ENCODE measurements at places on chromosomes 16 and 17. TPM values are rescaled to one million over a fixed set of nuclear protein-coding genes. Genes with fewer than 3 reads are reported as not detected.

The AXIN2 gene
- total RNA-seq, result 21.0 TPM

The TEKT1 gene
- not detected for total RNA-seq

The TP53TG3B gene
- total RNA-seq, result not detected

The ZNF174 gene
- total RNA-seq, result 10.1 TPM

The RSL1D1 gene
- total RNA-seq, result 117 TPM

The QRICH2 gene
- 2.4 TPM for total RNA-seq

DNA sequence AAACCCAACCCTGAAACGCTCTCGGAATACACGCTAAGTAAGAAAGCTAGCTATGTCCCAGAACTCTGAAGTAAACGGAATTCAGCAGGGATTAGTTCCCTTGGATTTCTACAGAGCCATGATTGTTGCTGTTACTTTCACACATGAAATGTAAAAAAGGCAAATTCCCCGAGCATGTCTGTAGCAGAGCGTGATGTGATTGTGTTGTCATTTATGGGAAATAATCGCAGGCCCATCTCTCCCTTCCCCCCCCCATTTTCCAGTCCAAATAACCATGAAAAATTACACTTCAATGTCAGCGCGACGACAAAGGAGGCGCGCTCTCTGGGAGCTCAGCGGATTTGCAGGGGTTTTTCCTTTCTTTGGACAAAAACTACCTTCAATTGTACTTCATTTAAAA is 209.0 kb downstream of the ZFHX3 start:
- DNase-seq, result no peak

- no peak for DNase-seq
Observed at GRCh38 chr16:57278494-57278893, 6.0 kb downstream of the PLLP start.

DNA sequence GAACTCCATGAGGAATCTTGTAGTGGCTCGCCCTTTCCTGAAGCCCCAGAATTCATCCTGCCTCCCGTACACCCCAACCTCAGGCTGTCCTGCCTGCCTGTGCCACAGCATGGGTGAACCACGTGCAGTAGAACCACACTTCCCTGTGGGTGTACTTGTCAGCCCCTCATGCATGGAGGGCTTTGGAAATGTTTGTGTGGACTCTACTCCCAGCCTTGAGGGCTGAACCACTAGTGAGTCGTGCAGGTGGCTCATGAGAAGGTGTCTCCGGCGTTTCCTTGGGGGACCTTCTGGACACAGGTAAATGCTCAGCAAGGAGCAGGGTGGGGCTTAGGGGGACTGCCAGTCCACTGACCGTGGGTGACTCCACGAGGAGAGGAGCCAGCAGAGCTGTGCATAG is 58.7 kb upstream of the ADORA2B start:
- no peak for DNase-seq

DNA sequence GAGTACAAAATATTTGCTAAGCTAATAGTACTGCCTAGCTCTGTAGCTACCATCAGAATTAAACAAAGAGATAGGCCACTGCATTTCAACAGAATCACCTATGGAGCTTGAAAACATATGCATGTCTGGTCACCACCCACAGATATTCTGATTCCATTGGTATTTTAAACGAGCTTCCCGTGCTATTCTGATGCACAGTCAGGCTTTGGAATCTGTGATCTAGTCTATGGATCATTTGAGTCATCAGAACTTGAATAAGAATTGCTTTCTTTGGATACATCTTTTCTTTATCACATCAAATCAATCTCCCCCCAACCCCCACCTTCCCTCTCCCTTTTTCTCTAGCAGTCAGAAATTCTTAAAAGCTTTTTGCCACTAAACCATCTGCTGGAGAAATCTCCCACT is 124.7 kb downstream of the NPIPB5 start:
- DNase-seq, result no peak

- peak; percentile 59 for DNase-seq
Observed at GRCh38 chr16:12819126-12820117, 15.7 kb upstream of the CPPED1 start.

DNA sequence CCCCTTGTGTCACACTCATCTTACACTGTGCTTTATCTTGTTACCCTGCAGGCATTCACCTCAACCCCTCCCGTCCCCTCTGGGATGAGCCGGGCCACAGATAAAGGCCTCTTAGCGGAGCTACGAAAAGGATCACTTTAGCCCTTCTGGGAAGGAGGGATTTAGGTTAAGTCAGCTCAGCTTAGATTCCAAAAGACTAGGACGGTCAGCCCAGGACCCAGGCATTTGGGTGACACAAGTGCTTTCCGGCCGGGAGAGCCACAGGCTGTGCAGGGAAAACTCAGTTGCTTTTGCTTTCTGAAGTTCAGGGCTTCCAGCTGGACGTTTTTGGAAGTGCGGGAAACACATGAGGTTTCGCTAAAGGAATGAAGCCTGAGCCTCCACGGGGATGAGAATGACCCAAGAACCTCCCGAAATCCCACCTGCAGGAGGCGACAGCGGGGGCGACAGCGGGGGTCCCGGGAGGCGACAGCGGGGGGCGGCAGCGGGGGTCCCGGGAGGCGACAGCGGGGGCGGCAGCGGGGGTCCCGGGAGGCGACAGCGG is 11.6 kb upstream of the METRNL start:
- peak; percentile 8 for DNase-seq

GRCh38 chr16:24921229-24921628 is 75.5 kb downstream of the SLC5A11 start:
- DNase-seq, result no peak

DNA sequence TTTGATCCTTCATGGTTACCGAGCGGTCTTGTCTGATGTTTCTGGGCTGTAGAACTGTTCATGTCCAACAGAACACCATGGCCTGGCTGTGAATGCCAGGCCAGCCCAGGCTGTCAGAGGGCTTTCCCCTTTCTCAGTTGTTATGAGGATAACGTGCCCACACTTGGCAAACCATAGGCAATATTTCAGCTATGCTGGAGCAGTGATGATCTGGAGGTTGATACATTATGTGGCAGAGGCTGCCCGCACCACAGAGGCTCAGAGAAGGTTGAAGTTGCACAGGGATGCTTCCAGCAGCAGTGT is 92.9 kb downstream of the C16orf78 start:
- DNase-seq, result no peak

DNA sequence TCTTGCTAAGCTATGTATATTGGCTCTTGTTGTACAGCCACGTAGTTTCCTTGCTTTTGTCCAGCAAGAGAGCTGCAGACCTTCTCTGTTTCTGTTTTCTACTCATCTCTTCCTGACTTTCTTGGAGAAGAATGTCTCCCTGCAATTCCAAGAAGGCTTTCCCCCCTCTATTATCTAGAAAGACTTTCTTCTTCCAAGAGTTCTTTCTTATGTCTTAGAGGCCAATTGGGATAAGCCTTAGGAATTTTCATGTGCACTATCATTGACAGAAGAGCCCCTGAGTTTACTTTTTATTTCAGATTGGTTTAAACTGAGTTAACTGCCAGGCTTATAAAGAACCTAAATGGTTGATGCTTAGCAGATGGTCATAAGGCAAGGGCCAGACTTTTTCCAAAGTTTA is 9.0 kb downstream of the CAPNS2 start:
- DNase-seq, result no peak

GRCh38 chr16:21664801-21665492 is 1.2 kb downstream of the OTOA start:
- no peak for DNase-seq

DNA sequence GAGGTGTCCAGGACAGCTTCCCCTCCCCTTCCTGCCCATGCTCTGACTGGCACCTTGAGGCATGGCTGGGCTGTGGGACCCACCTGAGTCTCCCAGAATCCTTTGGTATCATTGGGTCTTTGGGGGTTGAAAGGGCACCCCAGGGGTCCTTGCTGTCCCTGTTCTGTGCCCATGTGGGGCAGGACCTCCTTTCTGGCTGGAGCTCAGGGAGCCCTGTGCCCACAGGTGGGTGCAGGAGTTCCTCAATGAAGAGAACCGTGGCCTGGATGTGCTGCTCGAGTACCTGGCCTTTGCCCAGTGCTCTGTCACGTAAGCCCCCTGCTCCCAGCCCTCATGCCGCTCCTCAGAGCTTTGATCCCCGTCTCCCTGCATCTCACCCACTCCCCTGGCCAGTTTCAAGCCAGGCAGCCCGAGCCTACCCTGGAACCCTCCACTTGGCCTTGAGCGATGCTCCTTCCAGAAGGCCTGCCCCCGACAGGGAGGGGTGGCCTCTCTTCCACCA is 11.8 kb downstream of the FMNL1 start:
- DNase-seq, result no peak

DNA sequence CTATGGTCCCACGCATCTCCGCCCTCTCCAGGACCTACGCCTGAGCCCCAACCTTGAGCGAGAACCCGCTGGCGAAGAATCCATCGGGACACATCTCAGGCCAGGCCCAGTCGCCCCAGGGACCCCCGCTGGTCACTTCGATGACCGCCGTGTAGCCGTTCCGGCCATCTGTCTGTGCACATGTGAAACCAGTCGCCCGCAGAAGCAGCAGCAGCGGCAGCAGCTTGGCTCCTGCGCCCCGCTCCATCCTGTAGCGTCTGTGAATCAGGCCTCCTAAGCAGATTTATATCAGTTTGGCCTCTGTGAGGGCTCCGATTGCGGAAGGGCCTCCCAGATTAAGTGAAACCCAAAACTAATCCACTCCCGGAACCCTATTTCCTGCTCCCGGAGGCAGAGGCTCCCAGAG is at the start of gene VMO1:
TSS of gene VMO1 (minus strand) at position 259 of the 406 bp plus-strand sequence. CDS start at position 247, 12 bp downstream.
- DNase-seq, result no peak

- DNase-seq, result no peak
Observed at GRCh38 chr16:47052666-47053640, 79.5 kb upstream of the DNAJA2 start.

- no peak for DNase-seq
Observed at GRCh38 chr17:9360677-9361081, 214.9 kb downstream of the STX8 start.

- no peak for DNase-seq
Observed at GRCh38 chr17:74778960-74779359, 2.8 kb upstream of the NAT9 start.

DNA sequence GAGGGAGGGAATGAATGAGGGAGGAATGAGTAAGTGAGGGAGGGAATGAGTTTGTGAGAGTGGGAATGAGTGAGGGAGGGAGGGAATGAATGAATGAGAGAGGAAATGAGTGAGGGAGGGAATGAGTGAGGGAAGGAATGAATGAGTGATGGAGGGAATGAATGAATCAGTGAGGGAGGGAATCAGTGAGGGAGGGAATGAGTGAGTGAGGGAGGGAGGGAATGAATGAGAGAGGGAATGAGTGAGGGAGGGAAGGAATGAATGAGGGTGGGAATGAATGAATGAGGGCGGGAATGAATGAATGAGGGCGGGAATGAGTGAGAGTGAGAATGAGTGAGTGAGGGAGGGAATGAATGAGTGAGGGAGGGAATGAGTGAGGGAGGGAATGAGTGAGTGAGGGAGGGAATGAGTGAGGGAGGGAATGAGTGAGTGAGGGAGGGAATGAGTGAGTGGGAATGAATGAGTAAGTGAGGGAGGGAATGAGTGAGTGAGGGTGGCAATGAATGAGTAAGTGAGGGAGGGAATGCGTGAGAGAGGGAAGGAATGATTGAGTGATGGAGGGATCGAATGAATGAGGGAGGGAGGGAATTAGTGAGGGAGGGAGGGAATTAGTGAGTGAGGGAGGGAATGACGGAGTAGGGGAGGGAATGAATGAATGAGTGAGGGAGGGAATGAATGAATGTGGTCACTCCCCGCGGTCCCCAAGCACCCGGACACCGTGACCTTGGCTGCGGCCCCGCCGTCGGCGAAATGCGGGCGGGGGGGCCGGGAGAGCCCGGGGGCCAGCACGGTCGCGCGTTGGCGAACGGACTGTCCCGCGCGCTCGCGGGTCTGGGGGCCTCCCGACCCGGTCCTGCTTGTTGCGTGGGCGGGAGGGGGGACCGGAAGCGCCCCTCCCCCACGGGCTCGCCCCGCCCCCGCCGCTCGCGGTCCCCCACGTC is 1.1 kb upstream of the UBE2I start:
- no peak for DNase-seq

DNA sequence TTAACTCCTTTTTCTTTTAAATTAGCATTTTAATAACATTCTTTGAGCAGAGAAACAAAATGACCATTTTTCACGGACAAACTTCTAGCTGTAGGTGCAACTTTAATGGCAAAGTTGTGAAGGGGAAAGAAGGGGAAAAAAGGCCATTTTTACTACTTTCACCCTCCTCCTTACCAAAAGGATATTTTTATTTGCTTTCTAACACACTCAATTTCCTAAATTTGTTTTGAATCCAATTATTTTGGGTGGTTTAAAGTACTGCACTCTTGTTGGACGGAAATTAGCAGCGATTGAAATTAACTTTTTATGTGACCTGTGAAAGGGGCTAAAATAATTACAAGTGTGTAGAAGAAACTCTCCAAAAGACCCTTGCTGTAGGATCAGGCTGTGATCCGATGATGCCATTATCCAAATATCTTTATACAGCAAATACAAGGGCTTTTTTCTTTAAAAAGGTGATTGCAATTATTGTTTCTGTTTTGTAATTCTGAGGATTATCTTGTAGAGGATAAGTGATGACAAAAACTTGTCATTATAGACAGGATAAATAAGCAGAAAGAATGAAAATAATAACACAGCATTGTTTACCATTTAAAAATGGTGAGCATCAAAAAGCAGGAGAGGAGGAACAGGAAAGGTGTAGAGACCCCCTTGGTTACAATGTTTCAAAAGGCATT is 42.4 kb downstream of the SNX11 start:
- DNase-seq, result no peak

DNA sequence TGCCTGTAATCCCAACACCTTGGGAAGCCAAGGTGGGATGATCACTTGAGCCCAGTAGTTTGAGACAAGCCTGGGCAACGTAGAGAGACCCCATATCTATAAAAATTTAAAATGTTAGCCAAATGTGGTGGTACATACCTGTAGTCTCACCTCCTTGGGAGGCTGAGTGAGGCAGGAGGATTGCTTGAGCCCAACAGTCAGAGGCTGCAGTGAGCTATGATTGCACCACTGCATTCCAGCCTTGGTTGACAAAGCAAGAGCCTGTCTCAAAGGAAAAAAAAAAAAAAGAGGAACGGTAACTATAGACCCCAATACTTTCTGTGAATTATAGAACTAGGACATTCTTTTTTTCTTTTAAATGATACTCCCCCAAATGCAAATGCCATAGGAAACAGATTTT is 1.8 kb upstream of the TMC5 start:
- DNase-seq, result no peak

- peak; percentile 24 for DNase-seq
Observed at GRCh38 chr17:40648384-40648968, 858 bp upstream of the SMARCE1 start.

- DNase-seq, result no peak
Observed at GRCh38 chr17:41639492-41640473, 15.4 kb upstream of the KRT17 start.

DNA sequence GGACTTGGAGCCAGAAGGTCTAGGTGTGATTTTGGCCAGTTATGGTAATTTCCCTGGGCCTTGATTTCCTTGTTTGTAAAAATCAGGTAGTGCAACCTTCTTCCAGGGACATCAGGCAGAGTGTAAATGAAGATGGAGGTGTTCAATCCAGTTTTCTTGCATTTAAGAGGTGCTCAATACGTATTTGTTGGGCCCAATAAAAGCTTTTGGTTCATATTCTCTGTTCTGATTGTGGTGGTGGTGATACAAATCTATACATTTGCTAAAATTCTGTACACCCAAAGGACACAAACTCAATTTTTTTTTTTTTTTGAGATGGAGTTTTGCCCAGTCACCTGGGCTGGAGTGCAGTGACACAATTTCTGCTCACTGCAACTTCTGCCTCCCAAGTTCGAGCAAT is 6.0 kb downstream of the CD79B start:
- no peak for DNase-seq
